Spinal cord (tissue), 10 donors: ENCODE measurements at places on chromosomes 7 and 10. TPM values are rescaled to one million over a fixed set of nuclear protein-coding genes. Genes with fewer than 3 reads are reported as not detected.
A peak's percentile ranks its signal among the peaks of the same experiment; 100 is the strongest.

DNA sequence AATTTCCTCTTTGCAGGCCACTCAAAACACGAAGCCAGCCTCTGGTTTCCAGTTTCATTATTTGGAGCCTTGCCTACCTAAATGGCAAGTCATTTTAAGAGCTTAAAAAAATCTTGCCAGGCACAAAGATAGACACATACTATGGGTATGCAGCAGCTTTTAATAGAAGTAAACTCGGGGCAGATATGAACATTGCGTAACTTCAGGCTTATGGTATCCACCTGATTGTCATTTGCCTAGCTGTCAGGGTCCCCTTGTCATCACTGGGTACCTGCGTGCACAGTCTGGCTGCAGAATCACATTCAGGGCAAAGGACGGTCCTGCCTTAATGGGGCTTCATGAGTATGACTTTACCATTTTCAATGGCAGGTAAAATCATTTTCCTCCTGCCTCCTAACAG, 466.1 kb upstream of the NRP1 start:
- H3K36me3 ChIP-seq, result no peaks in the 10 kb centered on the region
- no peak overlapping the region for H3K27ac ChIP-seq
- no peaks in the 10 kb centered on the region for H3K4me1 ChIP-seq
- DNase-seq, result no peak

DNA sequence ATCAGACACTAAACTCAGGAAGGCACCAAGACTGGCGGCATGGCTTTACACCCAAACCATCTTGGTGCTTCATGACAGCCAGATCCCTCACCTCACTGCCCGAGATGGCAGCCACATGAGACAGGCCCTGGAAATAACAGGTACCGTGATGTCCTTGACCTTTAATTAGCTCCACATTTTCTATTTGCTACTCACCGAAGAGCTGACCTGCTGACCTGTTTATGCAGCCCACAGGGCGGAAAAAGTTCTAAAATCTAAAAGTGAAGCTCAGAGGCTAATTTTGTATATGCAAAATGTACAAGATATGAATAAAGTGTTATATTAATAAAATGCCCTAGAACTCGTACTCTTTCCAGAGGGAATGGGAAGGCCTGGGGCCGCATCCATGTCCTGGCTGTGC, 51.6 kb upstream of the RASGEF1A start:
- no peak overlapping the region for H3K4me3 ChIP-seq
- no peak for DNase-seq
- no peaks in the 10 kb centered on the region for H3K27me3 ChIP-seq
- H3K27ac ChIP-seq, result no peak overlapping the region
- peaks cover 3% of the 10 kb centered on the region for H3K36me3 ChIP-seq

- no peaks in the 10 kb centered on the region for H3K4me1 ChIP-seq
- no peaks in the 10 kb centered on the region for H3K27me3 ChIP-seq
- peak; percentile 31 for DNase-seq
- no peaks in the 10 kb centered on the region for H3K36me3 ChIP-seq
- no peak overlapping the region for H3K27ac ChIP-seq
These were observed 34.7 kb downstream of the MET start for GRCh38 chr7:116706668-116707126.

TMEM176A gene
- 13.6 TPM for polyA plus RNA-seq
